ENCODE measurements at places on chromosomes 1 and 21.
A peak's percentile ranks its signal among the peaks of the same experiment; 100 is the strongest.

- DNase-seq = no peak
Measured at GRCh38 chr1:10515301-10515975, 40.7 kb downstream of the PEX14 start.

- DNase-seq = no peak
Measured at GRCh38 chr1:34087986-34088385, 77.0 kb downstream of the CSMD2 start.

GRCh38 chr21:38733972-38734546 lies 71.7 kb upstream of the ETS2 start:
- DNase-seq = peak; percentile 21

GRCh38 chr21:43869486-43870325 lies 4.7 kb downstream of the AGPAT3 start:
- DNase-seq = no peak

- DNase-seq = no peak
Measured at GRCh38 chr1:59077466-59078069, 219.3 kb upstream of the FGGY start.

DNA sequence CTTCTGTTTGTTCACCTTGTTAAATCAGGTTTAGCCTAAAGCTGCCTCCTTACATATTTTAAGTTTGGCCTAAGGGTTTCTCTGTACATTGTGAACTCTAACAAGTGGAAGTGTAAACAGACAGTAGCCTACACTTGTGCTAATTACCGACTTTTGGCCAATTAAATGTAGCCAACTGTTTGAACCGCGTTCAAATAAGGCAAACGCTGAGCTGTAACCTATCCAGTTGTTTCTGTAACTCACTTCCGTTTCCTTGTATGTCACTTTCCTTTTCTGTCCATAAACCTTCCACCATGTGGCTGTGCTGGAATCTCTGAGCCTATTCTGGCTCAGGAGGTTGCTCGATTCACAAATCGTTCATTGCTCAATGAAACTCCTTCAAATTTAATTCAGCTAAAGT lies 8.0 kb upstream of the FCAMR start:
- no peak for DNase-seq

DNA sequence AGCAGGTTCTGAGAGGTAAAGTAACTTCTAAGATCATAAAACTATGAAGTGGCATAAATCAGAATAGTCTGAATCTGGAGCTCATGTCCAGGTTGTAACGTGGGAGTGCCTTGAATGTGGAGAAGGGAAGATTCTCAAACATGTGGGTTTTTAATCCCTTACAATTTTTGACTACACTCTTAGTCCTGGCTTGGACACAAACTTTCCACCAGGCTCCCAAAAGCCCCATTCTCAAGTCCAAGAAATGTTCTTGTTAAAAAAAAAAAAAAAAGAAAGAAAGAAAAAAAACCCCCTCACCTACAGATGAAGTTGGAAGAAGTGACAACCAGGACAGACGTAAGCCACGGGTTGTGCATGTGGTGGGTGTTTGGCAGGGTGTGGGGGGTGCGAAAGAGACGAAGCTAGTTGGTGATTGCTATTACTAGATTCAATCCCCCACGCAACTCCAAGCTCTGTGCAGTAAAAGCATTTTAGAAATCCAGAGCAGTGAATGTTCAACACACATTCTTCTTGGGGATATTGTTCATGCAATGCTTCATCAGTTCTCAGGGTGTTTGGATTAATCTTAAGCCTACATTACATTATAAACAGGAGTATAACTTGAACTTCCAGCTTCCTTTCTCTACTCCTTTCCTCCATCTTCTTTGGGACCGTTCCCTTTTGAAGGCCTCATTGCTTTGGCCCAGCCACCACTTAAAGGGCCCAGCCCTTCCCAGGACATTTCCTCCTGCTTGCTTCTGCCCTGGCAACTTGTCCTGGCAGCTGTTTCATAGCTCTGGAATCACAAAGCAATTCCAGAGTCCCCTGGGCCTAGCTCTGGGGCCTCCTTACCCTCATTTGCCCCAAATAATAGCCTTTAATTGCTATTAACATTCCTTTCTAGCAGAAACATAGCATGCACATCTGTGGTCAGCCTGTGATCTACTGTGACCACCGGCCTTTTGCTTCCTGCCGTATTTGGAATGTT lies 41.8 kb downstream of the PHC2 start:
- no peak for DNase-seq

GRCh38 chr21:38459490-38459889 lies 38.8 kb downstream of the ERG start:
- DNase-seq = no peak

- no peak for DNase-seq
Measured at GRCh38 chr1:189821833-189822232, 655.8 kb downstream of the BRINP3 start.

- no peak for DNase-seq
Measured at GRCh38 chr1:15117671-15118325, 35.7 kb upstream of the TMEM51 start.

GRCh38 chr1:219681876-219682275 lies 69.0 kb upstream of the ZC3H11B start:
- DNase-seq = no peak

DNA sequence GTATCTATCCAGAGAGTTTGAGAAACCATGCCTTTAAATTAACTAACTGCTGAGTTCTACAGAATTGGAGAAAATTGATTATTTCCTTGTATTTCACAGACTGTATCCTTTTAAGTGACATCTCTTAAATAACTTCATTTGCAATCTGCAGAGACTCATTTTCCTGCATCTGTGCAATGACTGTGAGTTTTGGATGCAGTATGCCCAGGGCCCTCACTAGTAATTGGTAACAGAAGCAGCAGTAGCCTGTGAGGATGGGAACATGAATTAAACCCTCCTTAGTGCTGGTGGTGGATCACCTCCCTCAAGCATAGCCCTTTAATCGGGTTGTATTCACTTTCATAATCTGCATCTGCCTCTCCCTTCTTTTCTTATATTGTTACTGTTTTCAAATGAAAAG lies 21.7 kb upstream of the SH3D21 start:
- DNase-seq = no peak

DNA sequence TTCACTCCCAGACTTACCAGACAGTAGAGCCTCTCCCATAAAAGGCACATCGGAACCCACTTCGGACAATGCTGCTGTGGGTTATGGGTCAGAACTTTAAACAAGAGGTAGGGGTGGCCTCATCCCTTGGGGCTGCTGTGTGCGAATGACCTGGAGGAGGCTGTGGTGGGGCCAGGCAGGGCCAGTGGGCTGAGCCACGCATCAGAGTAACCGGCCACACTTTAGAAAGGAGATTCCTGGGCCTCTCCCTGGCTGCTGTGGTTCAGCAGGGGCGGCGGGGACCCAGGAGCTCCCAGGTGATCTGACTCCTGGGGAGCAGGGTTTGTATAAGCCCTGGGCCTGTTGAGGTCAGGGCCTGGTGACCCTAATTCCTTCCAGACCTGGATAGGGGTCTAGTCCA lies 110.2 kb upstream of the C1orf174 start:
- no peak for DNase-seq

- DNase-seq = no peak
Measured at GRCh38 chr21:45794027-45794426, 150.5 kb downstream of the PCBP3 start.

- DNase-seq = no peak
Measured at GRCh38 chr1:28792644-28793121, 19.3 kb upstream of the OPRD1 start.

GRCh38 chr1:143619851-143620250 lies 351.9 kb downstream of the FAM72C start:
- no peak for DNase-seq

DNA sequence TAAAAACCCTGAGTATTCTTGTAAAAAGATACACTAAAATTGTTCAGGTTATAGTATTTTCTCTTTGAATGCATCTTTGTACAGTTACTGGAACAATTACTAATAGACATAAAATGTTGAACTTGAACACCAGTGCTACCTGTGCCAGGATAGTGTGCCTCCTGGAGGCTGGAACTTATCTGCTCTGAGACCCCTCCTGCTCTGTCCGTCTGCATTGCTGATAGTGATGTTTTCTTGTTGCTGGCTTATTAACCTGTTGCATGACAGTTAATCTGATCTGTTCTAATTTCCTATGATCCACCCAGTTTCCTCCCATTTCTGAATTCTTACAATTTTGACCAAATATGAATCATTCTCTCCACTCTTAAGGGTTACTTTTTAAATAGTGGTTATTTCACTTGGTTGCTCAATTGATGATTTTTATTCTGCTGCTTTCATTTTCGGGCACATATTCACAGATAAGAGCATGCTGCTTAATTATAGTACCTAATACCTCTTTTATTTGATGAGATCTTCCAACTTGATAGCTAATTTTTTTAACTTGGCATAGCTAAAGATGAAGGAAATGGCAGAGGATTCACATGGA lies 101.4 kb downstream of the CC2D1B start:
- no peak for DNase-seq

DNA sequence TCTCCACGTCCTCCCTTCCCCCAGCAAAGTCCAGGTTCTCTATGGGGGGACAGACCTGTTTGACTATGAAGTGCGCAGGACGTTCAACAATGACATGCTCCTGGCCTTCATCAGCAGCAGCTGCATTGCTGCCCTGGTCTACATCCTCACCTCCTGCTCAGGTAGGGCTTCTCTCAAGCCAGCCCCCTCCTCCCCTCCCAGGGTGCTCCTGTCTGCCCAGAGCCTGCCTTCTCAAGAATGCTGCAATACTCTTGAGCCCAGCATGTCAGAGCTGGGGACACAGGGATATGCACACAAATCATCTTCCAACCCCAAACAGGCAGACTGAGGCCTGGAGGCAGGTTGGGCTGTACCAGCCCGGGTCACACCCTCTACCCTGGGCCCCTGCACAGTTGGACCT lies 35.4 kb downstream of the DISP3 start:
- no peak for DNase-seq

- DNase-seq = no peak
Measured at GRCh38 chr1:228073857-228074545, 8.5 kb upstream of the ARF1 start.

GRCh38 chr1:181318022-181318857 lies 165.1 kb upstream of the CACNA1E start:
- no peak for DNase-seq

- no peak for DNase-seq
Measured at GRCh38 chr21:38950435-38951094, 144.8 kb downstream of the ETS2 start.

GRCh38 chr1:7694600-7695496 lies 76.2 kb upstream of the VAMP3 start:
- DNase-seq = no peak

- DNase-seq = no peak
Measured at GRCh38 chr1:7343882-7344281, 427.2 kb upstream of the VAMP3 start.

DNA sequence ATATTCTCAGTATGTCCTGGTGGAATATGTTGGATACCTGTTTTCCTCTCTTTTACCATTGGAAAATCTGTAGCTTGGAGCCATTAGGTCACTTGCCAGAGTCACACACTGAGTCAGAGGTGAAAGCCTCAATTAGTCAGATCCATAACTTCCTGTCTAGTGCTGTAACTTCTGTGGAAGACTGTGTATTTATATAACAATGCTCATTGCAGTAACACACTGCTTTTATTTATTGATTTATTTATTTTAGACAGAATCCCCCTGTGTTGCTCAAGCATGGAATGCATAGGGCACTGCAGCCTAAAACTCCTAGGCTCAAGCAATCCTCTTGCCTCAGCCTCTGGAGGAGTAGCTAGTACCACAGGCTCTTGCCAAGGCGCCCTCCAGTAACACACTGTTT lies 1.3 kb upstream of the DOCK7 start:
- DNase-seq = no peak

DNA sequence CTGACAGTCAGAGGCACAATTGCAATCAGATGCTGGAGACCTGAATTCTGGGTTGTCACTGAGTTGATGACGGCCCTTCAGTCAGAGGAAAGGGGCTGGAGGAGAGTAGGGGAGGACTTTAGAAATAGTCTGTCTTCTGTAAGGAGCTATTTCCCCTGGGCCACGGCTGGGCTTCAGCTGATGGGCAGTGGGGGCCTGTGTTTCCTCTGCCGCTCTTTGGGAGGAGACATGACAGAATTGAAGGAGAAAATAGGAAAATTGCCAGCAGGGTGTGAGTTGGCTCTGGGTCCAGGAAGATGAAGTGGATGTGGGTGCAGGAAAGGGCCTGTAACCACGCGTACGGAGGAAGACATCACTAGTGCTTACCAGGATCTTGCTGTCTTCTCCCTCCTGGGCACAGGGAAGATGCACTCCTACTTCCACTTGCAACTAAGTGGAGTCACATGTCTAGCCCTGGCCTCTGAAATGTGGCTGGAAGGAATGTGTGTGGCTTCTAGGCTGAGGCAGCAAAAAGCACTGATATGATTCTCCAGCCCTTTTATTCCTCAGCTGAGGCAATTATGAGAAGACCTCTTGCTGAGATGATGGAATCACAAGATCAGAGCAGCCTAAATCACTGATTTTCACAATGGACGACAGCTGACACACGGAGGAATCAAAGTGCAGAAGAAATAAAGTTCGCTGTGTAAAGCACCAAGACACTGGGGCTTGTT lies 250.0 kb downstream of the GRIK3 start:
- DNase-seq = no peak

DNA sequence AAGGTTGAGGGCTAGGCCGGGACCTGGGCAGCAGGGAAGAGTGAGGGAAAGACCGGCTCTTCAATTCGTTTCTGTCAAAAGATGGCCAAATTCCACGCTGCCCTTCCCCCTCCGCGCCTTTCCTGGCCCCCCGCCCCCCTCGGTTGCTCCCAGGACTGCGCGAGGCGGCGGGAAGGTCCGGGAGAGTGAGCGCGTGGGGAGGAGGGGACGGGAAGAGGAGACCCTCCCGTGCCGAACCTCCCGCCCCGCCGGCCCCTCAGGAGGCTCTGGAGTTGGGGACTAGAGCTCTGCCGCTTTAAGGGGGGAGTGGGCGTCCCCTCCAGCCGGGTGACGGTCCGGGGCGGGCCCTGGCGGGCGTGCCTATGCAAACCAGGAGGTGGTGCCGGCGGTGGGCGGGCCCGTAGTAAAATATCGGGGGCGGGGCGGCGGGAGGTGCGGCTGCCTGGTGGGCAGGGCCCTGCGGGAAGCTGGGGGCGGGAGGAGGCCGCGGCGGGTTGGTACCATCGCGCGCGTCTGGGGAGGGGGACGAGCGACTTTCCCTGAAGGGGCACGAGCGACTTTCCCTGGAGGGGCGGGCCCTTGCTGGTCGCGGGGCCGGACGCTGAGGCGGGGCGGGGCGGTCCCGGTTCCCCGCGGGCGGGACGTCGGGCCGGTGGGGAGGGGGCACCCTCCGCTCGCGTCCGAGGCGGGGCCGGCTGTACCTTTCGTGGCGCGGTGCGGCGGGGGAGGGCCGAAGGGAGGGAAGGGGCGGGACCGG lies 58.2 kb downstream of the BCL9 start:
- DNase-seq = peak; percentile 91

DNA sequence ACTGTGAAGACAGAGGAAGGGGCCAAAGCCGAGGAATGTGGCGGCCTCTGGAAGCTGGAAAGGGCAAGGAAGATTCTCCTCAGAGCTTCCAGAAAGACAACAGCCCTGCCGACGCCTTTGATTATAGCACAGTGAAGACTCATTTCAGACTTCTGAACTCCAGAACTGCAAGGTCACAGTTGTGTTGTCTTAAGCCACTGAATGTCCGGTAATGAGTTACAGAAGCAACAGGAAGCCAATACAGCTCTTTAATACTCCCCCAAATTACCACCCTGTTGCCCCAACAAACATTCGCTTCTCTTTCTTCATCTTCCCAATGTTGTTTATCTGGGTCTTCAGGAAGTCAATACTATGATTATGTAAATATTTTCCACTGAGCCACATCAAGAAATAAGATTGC lies 44.0 kb downstream of the ETS2 start:
- no peak for DNase-seq

Measured in NCI-H2081 treated with DMSO at 0.1 percent for 48 hours (cell line).